Pulmonary artery endothelial cell (primary cell): ENCODE measurements at places on chromosomes 13 and 19.

GRCh38 chr19:7645656-7646425 lies 8.9 kb downstream of the STXBP2 start:
- no peak for DNase-seq

- DNase-seq: no peak
These were observed 651 bp downstream of the GAPDHS start for GRCh38 chr19:35533822-35534392.

- no peak for DNase-seq
These were observed 473.1 kb downstream of the TDRD3 start for GRCh38 chr13:60869941-60870613.

GRCh38 chr19:6677883-6678689 lies 8.1 kb upstream of the TNFSF14 start:
- DNase-seq: no peak

DNA sequence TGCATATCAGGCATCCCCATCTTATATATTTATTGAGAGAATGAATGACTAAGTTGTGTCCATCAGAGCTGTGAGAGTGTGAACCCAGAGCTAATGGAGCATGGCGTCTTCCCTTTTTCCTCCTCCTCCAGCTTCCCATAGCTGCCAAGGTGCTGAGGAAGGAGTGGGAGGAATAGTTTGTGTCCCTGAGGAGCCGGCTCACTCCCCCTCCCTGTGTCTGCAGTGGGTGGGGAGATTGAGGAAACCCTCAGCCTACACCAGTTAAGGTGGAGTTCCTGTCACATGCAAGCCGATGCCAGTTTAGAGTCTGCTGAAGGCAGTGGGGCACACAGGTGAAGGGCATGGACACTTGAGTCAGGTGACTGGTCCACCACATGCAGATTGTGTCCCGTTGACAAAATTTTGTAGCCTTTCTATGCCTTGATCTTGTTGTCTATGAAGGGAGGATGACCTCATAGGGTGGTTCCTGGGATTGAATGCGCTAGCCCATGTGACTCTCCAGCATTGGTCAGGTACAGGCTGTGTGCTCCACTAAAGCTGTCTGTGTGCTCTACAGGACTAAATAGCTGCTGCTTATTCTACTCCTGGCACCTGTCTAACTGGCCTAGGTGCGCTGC lies 47.6 kb upstream of the GPI start:
- DNase-seq: no peak

DNA sequence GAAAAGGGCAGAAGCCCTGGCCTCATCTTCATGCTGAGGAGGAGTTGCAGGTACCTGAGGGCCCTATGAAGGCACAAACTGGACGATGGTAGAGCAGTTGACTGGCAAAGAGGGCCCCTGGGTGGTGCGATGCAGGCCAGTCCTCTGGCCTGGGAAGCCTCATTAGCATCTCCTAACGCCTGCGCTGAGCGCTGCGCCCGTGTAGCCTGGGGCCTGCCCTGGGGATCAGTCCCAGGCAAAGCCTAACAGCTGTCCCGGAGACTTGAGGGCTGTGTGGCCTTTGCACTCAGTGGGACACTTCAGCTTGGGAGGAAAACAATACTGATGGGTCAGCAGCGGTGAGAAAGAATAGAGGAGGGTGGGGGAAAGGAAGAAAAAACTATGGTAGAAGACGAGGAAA lies 187.7 kb downstream of the RAP2A start:
- DNase-seq: no peak

- DNase-seq: no peak
These were observed 2.0 kb upstream of the RCBTB1 start for GRCh38 chr13:49587311-49587847.

DNA sequence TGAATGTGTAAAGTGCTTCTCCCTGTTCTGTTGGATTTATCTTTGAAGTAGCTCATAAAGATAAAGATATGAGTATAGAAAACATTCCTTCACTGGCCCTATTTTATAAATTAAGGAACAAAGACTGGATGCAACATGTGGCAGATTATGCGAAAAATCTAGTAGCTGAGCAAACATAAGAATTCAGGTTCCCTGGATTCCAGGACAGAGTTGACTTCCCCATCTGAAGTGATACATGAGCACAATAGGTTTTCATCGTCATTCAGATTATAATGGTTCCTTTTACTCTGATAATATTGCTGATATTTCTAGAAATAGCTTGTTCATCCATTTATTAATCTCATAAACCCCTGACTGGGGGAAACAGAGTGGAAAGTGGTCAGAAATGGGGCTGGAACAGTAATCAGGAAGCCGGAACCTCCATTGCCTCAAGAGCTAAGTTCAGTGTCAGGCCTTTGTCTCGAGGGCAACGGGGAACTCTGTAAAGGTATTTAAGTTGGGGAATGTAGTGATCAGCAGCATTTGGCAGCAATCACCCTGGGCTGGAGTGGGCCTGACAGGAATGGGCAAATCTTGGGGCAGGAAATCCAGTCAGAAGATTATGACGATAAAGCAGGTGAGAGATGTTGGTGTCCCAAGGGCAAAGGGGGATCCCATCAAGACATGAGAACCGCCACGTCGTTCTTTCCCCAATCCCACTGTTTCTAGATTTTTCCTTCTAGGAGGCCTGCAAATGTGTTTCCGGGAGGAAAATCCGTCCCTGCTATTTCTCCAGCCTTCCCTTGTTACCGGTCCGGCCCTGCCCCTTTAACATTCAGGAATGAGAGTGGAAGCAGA lies 232.5 kb upstream of the SERP2 start:
- no peak for DNase-seq

GRCh38 chr13:33150126-33150525 lies 133.9 kb downstream of the KL start:
- DNase-seq: no peak

GRCh38 chr19:49730166-49730565 lies 32.9 kb downstream of the TSKS start:
- DNase-seq: no peak

DNA sequence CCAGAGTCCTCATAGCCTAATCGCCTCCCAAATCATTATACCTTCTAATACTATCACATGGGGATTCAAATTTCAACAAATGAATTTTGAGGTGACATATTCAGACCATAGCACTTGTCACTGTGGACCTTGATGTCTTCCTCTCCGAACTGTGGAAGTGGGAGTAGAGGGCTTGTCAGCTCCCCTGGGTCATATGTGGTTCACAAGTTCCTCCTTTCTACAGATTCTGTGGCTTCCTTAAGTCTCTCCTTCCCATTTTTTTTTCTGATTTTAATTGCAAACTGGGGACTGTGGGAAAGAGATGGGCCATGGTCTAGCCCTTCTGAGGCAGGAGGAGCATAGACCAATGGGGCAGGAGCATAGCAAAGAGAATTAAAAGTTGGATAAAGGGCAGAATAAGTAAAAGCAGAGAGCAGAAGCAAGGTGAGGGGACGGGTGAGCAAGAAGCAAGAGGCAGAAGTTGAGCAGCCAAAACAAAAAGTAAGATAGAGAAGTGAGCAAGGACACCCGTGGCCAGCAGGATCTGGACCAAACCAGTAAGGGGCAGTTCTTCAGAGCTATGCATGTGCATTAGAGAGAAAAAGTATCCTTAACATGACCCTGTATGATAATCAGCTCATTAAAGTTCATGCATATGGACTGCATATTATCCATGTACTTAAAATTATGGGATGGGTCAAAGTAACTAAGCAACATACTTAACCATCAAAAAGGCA lies 2.6 kb upstream of the SIGLEC7 start:
- DNase-seq: no peak

DNA sequence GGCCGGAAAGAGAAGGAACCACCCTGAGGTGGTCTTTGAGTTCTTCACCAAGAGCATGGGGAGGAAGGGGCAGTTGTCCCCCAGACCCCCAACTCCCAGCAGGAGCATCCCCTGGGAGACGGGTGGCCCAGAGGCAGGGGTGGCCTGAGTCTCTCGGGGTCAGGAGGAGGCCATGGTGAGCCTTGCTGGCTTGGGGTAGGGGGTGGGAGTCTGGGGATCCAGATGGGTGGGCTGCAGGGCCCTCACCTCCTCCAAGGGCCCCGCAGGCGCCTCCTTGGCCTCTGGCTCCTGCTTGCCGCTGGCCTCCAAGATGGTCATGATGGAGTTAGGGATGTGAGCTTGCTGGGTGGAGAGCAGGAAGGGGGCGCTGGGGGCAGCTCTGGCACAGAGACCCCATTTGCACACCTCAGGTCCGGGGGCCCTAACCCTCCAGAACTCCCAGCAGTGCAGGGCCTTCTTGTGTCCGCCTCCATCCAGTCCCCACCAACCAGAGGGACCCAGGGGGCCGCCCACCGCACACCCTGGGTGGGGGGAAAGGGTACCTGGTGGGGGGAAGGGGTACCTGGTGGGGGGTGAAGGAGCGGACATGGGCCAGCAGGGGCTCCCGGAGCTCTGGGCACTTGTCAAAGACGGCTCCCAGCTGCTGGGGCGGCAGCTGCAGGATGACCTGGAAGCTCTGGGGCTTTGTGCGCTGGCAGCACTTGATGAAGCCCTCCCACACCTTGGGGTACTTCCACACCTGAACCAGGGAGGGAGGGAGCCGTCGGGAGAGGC lies 1.3 kb upstream of the RSPH6A start:
- no peak for DNase-seq

- DNase-seq: no peak
These were observed 409.3 kb downstream of the ZNF536 start for GRCh38 chr19:30781519-30781918.

DNA sequence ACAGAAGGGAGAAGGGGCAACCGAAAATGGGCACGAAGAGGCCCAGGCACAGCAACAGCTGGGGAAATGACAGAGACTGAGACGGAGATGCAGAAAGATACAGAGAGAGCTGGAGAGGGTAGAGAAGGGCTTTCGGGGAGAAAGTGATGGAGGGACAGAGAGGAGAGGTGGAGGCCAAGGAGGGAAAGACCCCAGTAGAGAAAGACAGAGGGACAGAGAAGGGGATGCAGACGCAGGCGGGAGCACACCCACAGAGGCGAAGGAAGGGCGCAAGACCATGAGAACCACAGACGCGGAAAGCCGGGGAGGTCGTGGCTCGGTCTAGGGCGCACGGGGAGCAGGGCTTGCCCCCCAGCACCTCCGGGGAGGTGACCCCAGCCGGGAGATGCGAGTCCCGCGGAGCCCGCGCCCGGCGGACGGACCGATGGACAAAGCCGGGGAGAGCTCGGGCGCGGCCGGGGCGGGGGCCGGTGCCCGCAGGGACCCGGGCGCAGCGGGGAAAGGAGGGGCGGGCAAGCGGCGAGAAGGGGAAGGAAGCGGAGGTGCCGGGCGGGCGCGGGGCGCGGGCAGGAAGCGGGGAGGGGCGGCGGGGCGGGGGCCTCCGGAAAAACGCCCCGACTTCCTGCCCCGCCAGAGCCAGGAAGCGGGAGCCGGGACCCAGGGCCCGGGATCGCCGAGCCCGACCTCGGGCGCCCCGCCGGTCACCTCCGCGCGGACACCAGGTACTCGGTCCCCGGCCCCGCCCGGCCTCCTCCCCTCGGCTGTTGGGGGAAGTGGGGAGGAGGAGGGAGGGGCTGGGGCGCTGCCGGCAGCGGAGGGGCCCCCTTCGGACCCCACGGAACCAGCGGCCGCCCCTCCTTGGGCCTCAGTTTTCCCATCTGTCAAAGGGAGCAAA lies at the start of gene ARHGEF1:
ARHGEF1 (plus strand) TSS at position 617 of the 895 bp plus-strand sequence. CDS start 4,899 bp downstream, outside the sequence.
- no peak for DNase-seq

GRCh38 chr13:103078158-103078557 lies 11.9 kb upstream of the SLC10A2 start:
- DNase-seq: no peak

DNA sequence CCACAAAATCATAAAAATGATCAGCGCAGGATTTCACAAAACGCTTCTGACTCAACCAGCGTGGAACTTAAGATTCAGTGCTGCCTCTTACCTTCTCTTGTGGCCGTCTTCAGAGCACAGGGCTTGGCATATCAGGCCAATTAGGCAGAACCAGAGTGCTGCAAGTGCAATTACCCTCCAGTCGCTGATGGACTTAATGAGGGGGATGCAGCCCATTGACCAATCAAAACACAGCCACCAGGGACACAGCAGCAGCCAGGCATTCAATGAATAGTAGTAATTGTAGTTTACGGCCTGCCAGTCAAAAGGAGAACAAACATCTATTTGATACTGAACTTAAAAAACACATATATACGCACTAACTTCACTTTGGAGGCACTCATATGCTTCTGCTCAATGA lies 38.2 kb downstream of the TMTC4 start:
- DNase-seq: no peak

GRCh38 chr13:29411481-29411880 lies 184.0 kb downstream of the SLC7A1 start:
- no peak for DNase-seq

DNA sequence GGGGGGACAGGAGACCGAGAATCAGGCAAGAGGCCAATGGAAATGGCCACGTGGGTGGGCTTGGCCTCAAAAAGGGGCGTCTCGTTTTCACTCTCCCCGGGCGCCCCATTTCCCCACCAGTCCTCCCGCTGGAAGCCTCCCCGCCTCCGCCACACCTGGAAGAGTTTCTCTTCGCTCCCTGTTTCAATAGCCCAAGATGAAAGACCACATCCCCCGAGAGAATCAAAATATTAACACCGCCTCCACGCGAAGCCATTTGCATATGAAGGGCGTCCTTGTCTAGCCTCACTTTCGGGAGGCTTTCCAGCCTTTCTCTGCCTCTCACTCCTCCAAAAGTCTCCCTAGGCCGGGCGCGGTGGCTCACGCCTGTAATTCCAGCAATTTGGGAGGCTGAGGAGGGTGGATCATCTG lies 691 bp upstream of the OLFM2 start:
- no peak for DNase-seq

- DNase-seq: no peak
These were observed 14.7 kb downstream of the LACC1 start for GRCh38 chr13:43894438-43894837.

GRCh38 chr13:106284358-106284757 lies 251.1 kb downstream of the EFNB2 start:
- no peak for DNase-seq

DNA sequence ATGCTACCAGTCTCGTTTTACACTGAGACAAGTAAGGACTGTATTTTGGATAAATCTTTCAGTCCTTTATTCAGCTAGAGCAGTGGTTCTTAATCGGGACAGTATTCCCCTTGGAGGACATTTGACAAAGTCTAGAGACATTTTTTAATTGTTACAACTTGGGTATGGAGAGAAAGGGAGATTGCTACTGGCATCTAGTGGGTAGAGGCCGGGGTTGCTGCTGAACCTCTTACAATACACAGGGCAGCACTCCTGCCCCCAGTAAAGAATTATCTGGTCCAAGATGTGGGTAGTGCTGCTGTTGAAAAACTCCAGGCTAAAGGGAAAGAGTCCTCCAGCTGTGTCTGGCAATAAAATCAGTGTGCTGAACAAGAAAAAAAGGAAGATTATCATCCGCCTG lies 334.8 kb downstream of the SLC7A1 start:
- no peak for DNase-seq

GRCh38 chr13:41282129-41282571 lies 18.8 kb upstream of the MTRF1 start:
- no peak for DNase-seq
